ENCODE measurements at places on chromosomes 7 and 10. TPM values are rescaled to one million over a fixed set of nuclear protein-coding genes. Genes with fewer than 3 reads are reported as not detected.
A peak's percentile ranks its signal among the peaks of the same experiment; 100 is the strongest.

The OPALIN gene
- not detected for total RNA-seq

The NPC1L1 gene
- 0.06 TPM for total RNA-seq

DNA sequence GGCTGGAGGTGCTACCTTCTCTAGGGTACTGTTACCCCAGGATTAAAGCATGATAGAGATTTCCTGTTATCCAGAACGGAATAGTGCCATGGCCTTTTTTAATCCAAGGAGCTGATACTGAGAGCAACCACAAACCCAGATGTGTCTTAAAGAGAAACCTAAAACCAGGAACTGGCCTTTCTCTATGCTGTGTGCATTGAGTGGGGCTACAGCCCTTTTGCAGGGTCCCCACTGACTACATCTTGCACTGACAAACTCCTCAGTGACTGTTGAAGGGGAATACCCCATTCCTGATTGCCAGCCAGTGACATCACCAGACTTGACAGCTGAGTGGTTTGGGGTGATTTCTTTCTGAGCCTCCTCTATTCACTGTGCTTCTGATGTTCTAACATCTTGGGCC is 81.9 kb upstream of the CAPZA2 start:
- H3K27me3 ChIP-seq, result no peaks in the 10 kb centered on the region
- DNase-seq, result no peak
- H3K36me3 ChIP-seq, result peaks cover 6% of the 10 kb centered on the region

GRCh38 chr7:97167176-97167575 is 49.7 kb downstream of the SDHAF3 start:
- no peak overlapping the region for H3K27ac ChIP-seq
- H3K36me3 ChIP-seq, result no peaks in the 10 kb centered on the region
- DNase-seq, result no peak
- no peaks in the 10 kb centered on the region for H3K27me3 ChIP-seq

The DNAJC30 gene
- 10.3 TPM for total RNA-seq

DNA sequence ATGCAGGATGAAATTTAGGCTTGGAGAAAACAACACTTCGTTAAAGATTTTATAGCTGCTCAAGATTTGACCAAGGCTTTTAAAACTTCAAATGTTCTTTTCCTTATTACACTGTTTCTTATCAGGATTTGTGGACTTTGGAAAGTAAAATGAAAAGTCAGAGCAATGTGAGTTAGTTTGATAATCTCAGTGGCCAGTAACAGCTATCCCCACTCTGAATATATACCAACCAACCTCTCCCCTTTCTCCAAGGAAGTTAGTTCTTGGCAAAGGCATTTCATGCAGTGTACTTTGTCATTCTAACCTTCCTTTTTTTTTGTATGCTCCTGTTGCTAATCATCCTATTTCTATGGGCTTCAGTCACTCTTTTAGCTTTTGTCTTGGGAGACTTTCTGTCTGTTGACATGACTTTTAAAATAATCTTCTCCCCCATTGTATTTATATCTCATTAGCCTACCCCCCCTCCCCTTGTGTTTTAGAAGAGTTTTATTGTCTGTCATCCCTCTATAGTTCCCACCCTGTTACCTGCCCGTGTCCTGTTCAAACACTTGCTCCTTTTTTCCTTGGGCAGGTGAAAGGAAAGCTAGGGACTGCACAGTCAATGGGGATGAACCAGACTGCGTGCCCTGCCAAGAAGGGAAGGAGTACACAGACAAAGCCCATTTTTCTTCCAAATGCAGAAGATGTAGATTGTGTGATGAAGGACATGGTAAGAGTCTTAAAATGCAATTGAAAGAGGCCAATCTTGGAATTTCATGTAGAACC is 16.7 kb downstream of the FAS start:
- no peak overlapping the region for H3K4me3 ChIP-seq
- peaks cover 69% of the 10 kb centered on the region for H3K36me3 ChIP-seq
- H3K27ac ChIP-seq, result no peak overlapping the region

DNA sequence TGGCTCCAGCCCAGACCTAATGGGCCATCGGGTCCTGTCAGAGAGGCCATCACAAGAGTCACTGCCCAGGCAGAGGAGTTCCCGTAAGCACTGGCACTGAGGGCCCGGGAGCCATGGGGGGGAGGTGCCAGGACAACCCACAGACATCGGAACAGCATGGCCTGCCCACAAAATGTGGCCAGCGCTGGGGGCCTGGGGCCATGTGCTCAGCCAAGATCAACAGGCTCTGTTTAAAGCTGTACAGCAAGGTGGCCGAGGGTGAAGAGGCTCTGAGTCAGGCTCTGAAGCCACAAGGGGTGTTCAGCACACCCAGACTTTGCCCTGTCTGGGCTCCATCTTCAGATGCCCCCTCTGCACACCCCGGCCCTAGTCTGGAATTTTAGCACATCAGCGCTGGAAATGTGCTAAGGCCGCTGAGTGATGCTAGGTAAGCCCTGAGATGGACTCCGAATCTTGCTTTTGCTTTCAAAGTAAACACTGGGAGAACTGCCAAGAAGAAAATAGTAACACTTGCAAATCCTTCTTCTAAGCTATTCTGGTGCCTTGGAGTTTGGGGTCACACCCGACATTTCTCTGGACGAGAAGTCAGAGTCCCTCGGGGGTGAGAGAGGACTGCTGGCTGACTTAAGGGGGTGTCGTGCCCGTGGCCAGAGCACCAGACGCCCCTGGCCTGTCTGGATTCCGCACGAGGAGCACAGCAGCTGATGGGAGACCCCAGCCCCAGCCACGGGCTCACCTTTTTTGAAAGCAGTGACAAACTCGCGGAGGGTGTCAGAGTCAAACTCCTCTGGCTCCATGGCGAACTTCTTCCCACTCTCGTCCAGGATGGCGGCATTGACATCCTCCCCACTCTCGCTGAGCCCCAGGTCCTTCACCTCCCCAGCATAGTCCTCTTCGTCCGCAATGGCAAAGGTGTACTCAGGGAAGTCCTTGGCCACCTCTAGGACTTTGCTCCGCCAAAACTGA is 23.6 kb downstream of the PDIA4 start:
- no peak overlapping the region for H3K4me3 ChIP-seq
- peaks cover 91% of the 10 kb centered on the region for H3K36me3 ChIP-seq
- no peak for DNase-seq

DNA sequence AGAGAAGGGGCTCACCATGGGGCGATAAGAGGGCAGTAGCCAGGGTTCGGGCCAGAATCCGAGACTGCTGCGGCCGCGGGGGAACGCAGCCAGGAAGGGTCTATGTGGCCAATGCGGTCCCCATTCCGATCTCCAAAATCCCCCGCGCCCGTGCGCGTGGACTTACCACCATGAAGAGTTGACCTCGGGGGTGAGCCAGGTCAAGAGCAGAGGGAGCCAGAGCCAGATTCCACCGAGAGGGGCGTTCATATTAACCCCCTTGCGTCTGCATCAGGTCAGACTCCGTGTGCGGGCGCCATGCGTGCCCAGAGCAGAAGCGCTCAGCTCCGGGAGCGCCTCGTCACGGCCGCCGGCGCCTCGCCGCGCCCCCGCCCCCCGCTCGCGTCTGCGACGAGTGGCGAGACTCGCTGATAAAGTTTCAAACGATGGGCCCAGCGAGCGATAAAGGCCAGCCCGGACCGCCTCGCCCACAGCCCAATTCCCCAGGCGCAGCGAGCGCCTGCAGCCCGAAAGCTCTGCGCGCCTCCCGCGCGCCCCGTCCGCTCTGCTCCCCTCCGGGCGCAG is at the start of gene WNT2:
WNT2 (minus strand) TSS at position 318 of the 564 bp plus-strand sequence; CDS start at position 249, 69 bp downstream.
- no peaks in the 10 kb centered on the region for H3K36me3 ChIP-seq
- no peak for DNase-seq
- peak within 1 kb of the TSS; percentile 77 for H3K27ac ChIP-seq

DNA sequence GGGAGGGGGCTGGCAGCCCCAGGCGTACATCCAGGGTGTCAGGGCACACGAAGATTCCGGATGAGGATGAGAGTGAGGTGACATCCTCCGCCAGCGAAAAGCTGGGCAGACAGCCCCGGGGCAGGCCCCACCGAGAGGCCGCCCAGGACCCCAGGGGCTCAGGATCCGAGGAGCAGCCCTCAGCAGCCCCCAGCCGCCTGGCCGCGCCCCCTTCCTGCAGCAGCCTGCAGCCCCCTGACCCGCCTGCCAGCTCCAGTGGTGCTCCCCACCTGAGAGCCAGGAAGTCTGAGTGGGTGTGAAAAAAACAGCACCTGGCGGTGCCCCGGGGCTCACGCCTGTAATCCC is 3.2 kb downstream of the GJD4 start:
- peaks cover 13% of the 10 kb centered on the region for H3K4me1 ChIP-seq
- no peak for DNase-seq
- peaks cover 12% of the 10 kb centered on the region for H3K27me3 ChIP-seq
- no peak overlapping the region for H3K27ac ChIP-seq
- no peaks in the 10 kb centered on the region for H3K36me3 ChIP-seq

The BLNK gene
- 9.4 TPM for total RNA-seq

DNA sequence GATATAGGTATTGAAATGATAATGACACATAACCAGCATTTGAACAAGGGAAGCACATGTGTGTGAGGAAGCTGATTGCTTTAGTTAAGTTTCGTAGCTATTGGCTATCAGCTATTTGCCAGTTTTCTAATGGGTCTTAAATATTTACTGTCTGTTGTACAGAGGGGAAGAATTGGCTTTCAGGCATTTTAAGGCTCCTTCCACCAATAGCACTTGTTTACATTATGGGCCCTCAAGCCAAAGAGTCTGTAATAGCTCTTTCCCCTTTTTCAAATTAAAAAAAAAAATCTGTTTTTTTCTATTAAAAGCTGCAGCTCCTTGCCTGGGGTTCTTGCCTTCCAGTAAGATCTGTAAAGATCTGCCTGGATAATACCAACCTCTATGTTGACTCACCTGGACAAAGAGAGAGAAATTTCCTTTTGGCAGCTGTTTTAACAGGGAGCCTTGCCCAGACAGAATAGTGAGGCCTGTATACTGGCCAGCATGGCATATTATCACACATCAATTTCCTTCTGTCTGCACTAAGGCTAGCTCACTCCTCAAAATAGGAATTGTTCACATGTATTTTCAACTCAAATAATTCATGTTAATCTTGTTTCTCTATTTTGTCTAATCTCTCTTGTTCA is 104.7 kb upstream of the LRGUK start:
- no peaks in the 10 kb centered on the region for H3K36me3 ChIP-seq
- H3K4me1 ChIP-seq, result no peaks in the 10 kb centered on the region
- no peak overlapping the region for H3K4me3 ChIP-seq
- peak; percentile 24 for DNase-seq
- H3K27me3 ChIP-seq, result no peaks in the 10 kb centered on the region

DNA sequence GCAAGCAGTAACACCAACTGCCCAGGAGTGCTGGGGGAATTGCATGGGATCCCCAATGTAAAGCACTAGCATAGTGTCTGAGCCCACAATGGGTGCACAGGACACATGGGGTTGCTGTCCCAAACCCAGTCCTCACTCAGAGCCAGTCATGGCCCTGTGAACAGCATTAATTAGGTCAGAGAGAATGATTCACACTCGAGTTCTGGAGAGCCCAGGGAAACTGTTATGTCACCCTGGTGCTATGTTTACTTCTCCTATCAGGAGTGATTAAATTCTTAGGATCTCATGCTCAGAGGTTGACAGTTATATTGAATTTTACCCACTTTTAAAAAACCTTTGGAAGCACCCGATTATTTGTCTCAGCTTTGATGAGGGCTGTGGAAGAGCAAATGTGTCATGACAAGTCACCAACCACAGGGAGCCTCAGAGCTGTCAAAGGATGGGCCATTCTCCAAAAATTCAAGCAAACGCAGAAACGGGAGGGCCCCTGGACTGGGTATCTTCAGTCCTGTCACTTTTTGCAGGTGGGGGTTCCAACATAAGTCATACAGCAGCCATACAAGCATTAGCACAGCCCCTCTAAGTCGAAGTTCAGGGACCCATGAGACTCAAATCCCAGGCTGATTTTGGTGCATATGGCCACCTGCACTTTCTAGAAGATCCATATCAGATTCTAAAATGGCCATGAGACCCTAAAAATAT is 1.3 kb upstream of the RASSF4 start:
- no peaks in the 10 kb centered on the region for H3K27me3 ChIP-seq
- H3K4me3 ChIP-seq, result peak overlapping the region; percentile 54
- peaks cover 54% of the 10 kb centered on the region for H3K4me1 ChIP-seq
- peak; percentile 33 for DNase-seq
- no peaks in the 10 kb centered on the region for H3K36me3 ChIP-seq

The PTPN20 gene
- 7.1 TPM for total RNA-seq

DNA sequence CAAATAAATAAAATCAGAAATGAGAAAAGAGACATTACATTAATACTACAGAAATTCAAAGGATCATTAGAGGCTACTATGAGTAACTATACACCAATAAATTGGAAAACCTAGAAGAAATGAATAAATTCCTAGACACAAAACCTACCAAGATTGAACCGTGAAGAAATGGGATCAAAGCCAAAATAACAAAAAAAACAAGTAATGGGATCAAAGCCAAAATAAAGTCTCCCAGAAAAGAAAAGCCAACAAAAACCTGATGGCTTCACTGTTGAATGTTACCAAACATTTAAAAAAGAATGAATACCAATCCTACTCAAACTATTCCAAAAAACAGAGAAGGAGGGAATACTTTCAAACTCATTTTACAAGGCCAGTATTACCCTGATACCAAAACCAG is 20.0 kb downstream of the GSDME start:
- H3K27me3 ChIP-seq, result no peaks in the 10 kb centered on the region
- no peak overlapping the region for H3K4me3 ChIP-seq
- DNase-seq, result no peak
- H3K36me3 ChIP-seq, result no peaks in the 10 kb centered on the region
- no peak overlapping the region for H3K27ac ChIP-seq

DNA sequence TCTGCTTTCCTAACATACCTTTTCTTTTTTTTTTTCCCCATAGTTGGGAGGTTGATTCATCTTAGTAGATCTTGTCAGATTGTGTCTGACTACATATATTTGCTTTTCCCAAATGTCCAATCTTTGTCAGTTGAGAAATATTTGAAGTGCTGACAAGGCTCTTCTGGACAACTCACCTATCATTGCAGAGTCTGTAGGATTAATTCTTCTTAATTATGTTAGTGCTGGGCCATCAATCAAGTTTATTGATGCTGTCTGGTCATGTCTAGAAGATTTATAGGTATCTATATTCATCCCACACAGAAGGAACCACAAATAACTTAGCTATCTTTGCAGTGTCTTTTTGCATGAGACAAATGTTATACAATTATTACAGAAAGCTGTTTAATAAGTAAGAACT is 310.6 kb downstream of the ACTR3B start:
- H3K27ac ChIP-seq, result no peak overlapping the region
- no peaks in the 10 kb centered on the region for H3K27me3 ChIP-seq
- no peak for DNase-seq
- no peak overlapping the region for H3K4me3 ChIP-seq
- H3K4me1 ChIP-seq, result no peaks in the 10 kb centered on the region

Measured in left lung (tissue), 14 donors.